Mesothelial cell of epicardium (in vitro differentiated cells): ENCODE measurements at places on chromosomes 12 and 14. TPM values are rescaled to one million over a fixed set of nuclear protein-coding genes. Genes with fewer than 3 reads are reported as not detected.

GRCh38 chr14:106343626-106344025 lies 817.2 kb downstream of the TMEM121 start:
- DNase-seq = no peak

- DNase-seq = no peak
Observed at GRCh38 chr14:65243766-65244442, 141.6 kb upstream of the MAX start.

- no peak for DNase-seq
Observed at GRCh38 chr14:24339284-24340151, at the start of gene RIPK3. Gene RIPK3 (minus strand): TSS chr14:24339991. CDS start chr14:24339826, 165 bp downstream.

The IL22 gene
- total RNA-seq = not detected in 3 replicates

The MAGOHB gene
- total RNA-seq = 35.4 to 38.7 TPM (median 36.8 TPM) in 3 replicates
